Stimulated activated CD8-positive, alpha-beta memory T cell treated with anti-CD3 and anti-CD28 coated beads, Interleukin-7, amount 100 ng/mL, for 1 hour (primary cell): ENCODE measurements at places on chromosomes 1 and 21.

GRCh38 chr1:9633493-9633892 is 18.0 kb upstream of the PIK3CD start:
- no peak for DNase-seq

GRCh38 chr1:83912876-83913275 is 86.1 kb downstream of the TTLL7 start:
- no peak for DNase-seq

GRCh38 chr1:189036628-189037027 is 1441.0 kb downstream of the BRINP3 start:
- DNase-seq = no peak

- no peak for DNase-seq
These were observed 23.4 kb upstream of the PDE9A start for GRCh38 chr21:42629933-42630589.

GRCh38 chr1:111600886-111601386 is 18.7 kb upstream of the RAP1A start:
- no peak for DNase-seq

GRCh38 chr1:153478692-153479618 is 18.5 kb upstream of the S100A7 start:
- no peak for DNase-seq

GRCh38 chr1:244576259-244576892 is 76.5 kb upstream of the DESI2 start:
- DNase-seq = no peak
